ENCODE measurements at places on chromosomes 7 and 10.

- no peak for DNase-seq
Measured at GRCh38 chr7:193481-194251, 1.3 kb downstream of the FAM20C start.

DNA sequence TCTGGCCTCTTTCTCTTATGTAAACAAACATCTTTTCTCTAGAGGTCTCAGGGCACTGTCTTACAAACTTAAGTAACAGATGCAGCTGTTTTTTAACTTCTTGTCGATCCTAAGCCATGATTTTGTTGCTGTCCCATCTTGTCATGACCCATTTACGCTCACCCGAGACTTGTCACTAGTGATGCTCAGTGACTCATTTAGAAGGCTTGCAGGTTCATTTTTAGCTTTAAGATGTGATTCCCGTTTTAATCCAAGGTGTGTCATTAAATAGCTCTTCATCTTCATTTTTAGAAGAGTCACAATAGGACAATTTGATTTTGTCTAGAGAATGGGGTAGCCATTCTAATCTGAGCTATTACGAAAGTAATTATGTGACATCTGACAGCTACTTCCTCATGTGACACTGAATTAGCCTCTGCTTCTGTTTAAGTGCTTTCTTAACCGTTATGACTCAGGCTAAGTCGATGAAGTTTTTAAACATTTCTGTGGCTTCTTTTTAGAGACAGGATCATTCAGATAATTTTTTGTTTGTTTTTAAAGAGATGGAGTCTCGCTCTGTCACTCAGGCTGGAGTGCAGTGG, 42.7 kb downstream of the SPDYE5 start:
- no peak for DNase-seq

DNA sequence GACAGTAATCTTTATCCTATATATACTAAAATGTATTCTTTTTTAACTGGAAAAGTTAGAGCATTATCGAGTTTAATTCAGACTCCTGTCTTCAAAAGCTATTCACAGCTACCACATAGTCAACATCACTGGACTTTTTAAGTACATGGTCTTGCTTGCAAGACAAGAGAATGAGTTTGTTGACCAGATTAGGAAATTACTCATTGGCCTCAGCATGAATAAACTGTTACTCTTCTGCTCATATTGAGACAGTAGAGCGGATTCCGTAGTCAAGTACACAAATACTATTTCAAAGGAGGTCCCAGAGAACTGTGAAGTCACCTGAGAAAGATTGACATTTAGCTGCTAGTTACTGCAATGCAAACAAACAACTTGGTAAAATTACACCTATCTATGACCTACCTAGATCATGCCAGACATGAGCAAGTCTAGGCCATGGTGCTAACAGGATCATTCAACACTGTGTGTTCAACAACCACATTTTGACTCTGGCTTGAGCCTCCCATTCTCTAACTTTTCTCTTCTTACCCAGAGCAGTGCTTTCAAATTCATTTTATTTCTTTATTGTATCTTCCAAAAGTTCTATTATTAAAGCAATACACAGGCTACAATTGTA, 280.9 kb downstream of the NEBL start:
- no peak for DNase-seq

DNA sequence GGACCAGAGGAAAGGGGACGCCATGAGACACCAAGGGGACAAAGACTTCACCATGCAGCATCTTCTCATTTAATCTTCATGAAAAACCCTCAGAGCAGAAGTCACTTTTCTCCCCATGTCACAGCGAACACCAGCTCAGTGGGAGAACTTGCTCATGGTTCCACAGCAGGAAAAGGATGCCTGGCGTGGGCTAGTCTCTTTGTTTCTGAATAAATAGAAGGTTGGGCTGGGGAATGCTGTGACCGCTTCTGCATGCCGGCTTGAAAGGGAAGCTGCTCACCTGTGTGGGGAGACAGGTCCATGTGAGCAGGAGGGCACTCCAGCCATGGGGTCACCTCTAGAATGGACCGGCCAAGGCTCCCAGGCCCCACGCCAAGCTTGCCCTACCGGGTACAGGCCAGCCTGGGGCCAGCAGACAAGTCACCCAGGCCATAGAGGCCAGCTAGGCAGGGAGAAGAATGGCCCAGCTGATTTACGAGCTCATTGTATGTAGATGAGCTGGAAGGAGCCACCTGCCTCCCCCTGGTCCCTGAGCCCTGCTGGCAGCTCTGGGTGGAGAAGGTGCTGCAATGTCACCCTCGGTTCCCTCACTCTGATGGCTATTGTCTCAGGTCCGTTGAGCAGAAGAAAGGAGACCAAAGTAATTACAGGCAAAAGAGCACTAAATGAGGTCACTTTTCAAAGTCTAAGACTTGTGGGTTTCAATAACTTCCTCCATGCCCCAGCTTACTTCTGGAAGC, 82.0 kb upstream of the PDZD8 start:
- DNase-seq: no peak

DNA sequence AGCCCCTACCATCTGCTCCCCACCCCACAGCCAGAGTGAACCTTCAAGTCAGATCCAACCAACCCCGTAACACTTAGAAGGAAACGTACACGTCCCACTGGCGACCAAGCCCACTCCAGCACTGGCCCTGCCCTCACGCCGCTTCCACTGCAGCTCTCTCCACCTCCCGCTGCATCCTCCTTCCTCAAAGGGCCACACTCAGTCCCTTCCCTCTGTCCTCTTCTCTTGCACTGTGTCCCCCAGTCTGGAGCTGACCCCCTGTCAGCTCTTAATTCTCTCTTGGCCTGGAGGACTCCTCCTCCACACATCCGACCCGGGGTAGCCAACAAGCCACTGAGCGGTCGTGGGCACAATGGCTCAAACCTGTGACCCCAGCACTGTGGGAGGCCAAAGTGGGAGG, 85.8 kb downstream of the PROSER2 start:
- no peak for DNase-seq

GRCh38 chr10:32132357-32132946, 76.2 kb upstream of the KIF5B start:
- DNase-seq: no peak

DNA sequence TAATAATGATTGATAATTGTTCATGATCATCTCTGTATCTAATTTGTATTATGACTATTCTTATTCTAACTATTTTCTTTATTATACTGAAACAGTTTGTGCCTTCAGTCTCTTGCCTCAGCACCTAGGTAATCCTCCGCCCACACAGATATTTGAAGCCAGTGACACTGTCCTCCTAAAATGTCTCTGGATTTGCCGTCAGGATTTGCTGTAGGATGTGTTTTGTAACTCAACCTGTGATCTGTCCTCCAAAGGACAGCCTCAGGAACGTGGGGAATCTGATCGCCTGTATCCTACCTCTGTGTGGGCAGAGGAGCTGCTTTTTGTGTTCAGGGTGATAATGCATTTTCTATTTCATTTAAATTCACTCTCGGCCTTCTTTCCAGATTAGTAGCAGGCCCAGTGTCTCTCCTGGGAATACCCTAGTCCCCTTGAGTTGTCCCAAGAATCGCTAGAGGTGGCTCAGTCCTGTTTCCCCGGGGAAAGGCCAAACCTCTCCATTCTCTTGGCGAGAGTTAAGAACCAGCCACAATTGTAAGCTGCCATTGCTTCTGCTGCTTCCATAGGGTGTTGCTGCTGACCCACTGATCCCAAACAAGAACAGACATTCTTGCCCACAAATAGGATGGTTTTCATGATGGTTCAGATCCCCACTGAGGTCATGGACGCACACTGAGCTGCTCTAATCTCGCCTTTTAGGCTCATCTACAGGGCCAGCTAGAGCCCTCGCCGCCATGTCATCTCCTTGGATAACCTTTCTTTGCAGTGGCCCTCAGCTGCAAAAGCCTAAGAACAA, 136.2 kb upstream of the KCNMA1 start:
- no peak for DNase-seq
